ENCODE measurements at places on chromosomes 1 and 21.

- no peak for DNase-seq
Observed at GRCh38 chr1:241624935-241625334, 15.2 kb downstream of the CHML start.

DNA sequence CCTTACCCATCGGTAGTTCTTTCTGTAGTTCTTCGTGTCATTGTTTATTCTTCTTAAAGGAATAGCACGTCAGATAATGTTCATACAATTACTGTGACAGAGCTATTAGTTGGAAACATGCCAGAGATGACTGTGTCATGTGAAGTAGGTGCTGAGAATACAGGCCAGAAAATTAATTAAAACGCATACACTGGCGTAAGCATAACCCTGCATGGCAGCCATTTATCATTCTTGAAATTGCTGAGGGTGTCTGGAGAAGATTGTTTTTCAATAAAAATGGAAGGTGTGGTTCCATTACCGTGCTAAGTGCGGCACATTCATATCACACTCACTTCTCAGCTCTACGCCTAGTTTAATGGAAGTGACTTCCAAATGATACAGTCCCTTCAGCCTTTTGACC lies 7.8 kb downstream of the ETS2 start:
- DNase-seq, result no peak

DNA sequence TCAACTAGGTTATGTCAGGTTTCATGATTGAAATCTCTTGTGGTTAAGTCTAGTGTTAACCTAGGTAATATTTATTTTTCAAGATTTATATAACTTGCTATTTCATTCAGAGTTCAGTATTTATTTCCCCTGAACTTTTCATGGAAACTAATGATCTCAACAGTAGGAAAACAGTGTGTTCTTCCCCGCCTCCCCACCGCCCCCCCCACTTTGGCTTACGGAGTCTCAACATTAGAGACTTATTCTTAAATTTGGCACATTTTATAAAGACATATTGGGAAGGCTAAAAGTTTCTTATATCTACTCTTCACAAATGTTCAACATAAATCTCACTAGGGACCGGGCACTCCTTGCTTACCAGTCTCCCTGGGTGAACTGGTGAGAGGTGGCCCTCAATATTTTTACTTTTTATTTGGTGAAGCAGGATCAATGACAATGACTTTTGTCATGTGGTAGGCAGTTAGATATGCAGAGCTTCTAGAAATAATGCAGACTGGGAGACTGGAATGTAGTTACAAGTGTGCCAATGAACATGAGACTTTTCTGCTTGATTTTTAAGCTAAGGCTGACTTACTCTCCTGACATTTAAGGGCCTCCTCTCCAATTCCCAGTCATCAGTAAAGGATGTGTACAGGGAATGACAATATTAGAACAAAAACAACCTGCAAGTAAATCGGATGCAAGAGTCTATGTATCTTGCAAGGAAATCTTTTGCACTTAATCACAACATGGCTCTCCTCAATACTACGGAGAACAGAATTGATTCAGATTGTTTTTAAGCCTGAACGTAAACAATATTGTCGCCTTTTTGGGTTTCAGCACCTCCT lies 1.7 kb upstream of the MAN1A2 start:
- DNase-seq, result no peak

DNA sequence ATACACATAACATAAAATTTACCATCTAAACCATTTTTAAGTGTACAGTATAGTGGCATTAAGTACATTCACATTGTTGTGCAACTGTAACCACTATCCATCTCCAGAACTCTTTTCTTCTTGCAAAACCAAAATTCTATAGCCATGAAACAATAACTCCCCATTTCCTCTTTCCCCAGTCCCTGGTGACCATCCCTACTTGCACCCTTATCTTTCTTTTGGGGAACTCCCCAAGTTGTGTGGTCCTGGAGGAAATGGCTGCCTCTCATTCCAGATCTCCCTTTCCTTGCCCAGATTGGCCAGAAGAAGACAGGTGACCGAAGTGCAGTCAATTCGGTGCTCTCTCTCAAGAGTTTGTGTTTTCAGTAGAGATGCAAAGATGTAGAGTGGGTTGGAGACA lies 389.6 kb upstream of the C1orf87 start:
- DNase-seq, result no peak

DNA sequence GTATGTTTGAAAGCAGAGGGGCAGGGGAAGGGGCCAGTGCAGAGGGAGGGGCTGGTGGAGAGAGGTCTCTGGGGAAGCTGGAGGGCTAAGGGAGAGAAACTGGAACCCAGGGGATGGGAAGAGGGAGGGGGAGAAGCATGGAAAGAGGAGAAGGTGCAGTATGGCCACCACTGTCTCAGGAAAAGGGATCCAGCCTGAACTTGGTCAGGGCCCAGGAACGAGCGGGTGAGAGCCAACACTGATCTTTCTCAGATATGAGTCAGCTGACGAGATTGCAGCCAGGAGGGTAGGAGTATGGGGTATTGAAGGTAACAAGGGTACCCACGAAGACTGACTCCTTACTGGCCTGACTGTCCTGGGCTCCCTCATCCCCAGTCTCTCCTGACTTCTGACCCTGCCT lies 18.0 kb downstream of the TIE1 start:
- DNase-seq, result no peak

DNA sequence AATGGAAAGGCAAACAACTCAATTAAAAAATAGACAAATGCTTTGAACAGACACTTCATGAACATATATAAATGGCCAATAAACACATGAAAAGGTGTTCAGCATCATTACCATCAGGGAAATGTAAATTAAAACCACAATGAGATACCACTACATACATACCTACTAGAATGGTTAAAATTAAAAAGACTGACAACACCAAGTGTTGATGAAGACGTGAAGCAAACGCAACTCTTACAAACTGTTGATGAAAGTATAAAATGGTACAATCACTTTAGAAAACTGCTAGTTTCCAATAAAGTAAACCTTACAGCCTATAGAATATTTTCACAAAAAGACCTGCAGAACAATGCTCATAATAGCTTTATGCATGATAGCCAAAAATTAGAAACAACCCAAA lies 10.1 kb downstream of the EIF2B3 start:
- DNase-seq, result no peak

DNA sequence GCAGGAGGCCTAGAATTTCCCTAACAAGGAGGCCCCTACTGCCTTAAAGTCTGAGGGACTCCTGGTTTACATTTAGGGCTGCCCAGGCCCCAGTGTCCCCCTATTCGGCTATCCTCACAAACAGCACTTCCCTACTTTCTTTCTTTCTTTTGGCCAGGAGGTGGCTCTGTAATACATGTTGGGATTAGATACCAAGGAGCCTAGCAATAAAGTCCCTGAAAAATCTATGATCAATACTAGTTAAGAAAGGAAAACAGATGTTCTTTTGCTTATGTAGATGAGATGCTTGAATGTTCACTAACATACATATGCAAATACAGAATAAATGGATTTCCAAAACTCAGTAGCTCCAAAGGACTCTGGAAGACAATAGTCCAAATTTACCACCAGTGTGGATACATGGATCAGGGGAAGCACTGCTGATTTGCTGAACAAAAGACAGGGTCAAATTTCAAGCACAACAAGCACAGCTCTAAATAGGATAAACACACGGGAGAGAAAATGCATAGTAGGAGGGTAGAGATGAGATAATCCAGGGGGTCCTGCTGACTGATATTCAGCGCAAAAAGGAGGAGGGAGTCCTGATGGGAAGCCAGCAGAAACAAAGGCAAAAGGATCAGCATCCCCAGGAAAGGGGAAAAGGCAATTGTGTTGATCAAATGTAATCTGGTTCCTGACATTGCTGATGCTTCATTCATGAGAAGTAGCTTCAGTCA lies 240.0 kb downstream of the NUF2 start:
- DNase-seq, result no peak

- DNase-seq, result no peak
Observed at GRCh38 chr1:83098131-83098530, 900.8 kb downstream of the TTLL7 start.

DNA sequence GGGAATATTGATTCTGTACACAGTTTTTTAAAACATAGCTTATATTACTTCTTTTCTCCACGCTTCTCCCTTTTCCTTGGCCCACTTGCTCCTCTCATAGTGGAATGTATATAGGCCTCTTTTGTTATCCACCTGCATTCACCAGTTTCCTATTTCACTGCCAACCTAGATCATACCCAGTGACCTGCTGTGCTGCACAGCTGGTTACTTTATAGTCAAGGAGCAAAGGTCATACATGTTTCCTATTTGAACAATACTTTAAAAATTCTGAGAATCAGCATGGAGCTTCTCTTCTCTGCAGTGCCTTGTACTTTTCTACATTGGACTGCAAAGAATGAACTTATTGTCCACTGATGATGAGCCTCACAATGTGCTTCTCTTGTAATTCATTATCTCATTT lies 4.3 kb upstream of the SLC35D1 start:
- no peak for DNase-seq

DNA sequence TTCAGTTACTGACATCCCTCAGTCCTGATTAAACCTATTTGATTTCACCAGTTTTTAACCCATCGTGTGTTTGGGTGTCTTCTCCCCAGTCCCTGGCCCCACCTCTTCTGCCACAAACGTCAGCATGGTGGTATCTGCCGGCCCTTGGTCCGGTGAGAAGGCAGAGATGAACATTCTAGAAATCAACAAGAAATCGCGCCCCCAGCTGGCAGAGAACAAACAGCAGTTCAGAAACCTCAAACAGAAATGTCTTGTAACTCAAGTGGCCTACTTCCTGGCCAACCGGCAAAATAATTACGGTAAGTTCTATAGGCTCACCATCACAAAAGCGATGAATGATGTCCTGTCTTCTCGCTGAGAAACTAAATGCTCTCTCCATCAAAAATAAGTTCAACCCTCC lies 28.7 kb downstream of the NBPF3 start:
- DNase-seq, result no peak

GRCh38 chr1:53324321-53324720 lies 3.5 kb downstream of the LRP8 start:
- DNase-seq, result no peak

GRCh38 chr1:41481109-41481775 lies 3.2 kb downstream of the EDN2 start:
- no peak for DNase-seq

DNA sequence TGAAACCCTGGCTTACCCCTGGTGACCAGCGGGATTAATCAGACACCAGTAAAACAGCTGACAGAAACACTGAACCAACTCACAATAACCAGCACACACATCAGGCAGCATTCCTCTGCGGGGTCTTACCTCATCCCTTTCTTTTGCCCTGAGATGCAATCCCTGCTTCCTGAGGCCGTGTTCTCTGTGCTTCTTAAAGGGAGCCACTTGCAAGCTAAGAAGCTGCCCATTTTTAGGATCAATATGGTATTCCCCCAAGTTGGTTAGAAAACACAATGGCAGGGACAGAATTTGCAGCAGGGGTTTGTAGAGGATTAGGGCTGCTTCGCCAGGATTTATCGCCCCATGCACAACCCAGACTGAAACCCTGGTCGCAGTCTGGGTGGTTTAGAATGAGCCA lies 74.7 kb upstream of the OLIG2 start:
- no peak for DNase-seq

All from HS-5 (cell line).